ENCODE measurements at places on chromosomes 12 and 14. TPM values are rescaled to one million over a fixed set of nuclear protein-coding genes. Genes with fewer than 3 reads are reported as not detected.

Gene ADCY4
- total RNA-seq: not detected

Gene RTN1
- total RNA-seq: not detected

Gene PTPRR
- 9.0 TPM for total RNA-seq

Gene KRT82
- not detected for total RNA-seq

Gene NKX2-1
- total RNA-seq: not detected

Gene MYO1H
- not detected for total RNA-seq

Gene GPATCH2L
- 31.4 TPM for total RNA-seq

Gene LRTM2
- not detected for total RNA-seq

All from RPMI7951 (cell line).